Stimulated activated CD4-positive, alpha-beta T cell treated with anti-CD3 and anti-CD28 coated beads, Interleukin-2, amount 100 ng/mL, for 24 hours (primary cell): ENCODE measurements at places on chromosomes 16 and 17.

DNA sequence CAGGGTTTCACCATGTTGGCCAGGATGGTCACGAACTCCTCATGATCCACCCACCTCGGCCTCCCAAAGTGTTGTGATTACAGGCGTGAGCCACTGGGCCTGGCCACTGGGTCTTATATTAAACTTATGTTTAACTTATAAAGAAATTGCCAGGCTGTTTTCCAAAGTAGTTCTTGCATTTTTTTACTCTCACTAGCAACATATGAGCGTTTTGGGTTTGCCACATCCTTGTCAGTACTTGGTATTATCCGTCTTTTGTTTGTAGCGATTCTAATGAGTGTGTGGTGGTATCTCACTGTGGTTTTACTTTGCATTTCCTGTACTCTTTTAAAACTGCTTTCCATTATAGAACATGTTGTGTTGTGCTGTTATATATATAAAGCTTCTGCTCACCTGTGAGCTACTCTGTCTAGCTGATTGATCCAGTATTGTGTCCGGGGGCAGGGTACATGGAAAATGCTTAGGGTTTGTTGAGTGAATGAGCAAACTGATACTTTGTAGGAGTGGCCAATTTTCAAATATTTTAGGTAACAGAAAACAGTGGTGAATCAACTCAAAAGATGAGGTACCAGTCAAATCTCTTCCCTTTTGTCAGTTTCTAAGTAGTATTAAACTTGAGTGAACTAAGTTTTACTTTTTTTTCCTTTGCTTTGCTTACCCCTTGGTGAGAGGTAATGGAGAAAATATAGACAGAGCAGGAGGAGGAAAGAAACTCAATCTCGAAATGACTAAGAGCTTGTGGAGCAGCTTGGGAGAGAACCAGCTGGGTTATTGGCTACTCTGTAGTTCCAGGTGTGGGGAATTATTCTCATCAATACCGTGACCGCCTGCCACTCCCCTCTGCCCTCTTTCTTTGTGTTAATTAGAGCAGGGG is 75.8 kb downstream of the PITPNC1 start:
- DNase-seq: no peak

DNA sequence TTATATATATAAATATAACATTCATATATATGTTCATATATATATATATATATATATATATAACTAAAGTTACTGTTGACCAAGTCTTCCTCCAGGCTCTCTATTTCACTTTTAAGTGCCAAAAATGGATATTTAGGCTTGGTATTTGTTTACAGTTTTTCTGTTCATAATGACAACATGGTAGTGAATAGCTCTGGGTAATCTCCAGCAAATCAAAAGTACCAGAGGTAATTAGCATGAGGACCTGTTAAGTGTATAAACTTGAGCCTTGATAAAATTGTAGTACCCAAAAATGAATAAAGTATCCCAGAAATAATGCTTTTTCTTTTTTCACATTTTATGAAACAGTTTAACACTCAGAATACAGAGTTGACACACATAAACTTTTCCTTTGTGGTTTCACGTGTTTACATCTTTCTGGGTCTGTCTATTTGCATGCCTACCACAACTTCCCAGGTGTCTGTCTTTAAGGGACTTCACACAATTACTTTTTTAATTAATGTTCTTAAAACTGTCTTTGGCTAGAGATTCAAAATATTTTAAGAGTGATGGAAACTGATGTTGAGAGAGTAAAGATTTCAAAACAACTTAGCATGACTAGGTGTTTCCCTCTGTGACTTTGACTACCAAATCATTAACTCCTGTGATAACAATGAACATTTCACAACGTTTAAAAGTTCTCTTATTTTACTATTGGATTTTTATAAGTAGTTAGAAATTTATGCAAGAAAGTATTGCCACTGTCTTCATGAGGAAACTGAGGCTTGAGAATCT is 47.9 kb downstream of the RABEP1 start:
- DNase-seq: no peak

DNA sequence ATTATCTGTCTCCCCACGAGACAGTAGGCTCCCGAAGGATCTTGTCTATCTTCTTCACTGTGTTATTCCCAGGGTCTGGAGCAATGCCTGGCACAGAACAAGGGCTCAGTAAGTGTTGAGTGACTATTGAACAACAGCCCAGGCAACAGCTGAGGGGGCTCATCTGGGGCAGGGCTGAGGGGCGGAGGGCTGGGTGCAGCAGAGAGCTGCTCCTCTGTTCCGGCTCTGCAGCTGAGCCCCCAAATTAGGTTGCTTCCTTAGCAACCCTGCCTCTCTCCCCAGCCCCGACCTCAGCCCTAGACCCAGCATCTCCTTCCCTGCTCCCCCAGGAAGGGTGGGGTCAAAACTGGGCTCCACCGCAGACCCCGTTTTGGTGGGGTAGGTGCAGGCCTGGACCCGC is 32.2 kb downstream of the ITGAE start:
- DNase-seq: no peak

GRCh38 chr17:65260626-65261025 is 123.5 kb downstream of the RGS9 start:
- no peak for DNase-seq

DNA sequence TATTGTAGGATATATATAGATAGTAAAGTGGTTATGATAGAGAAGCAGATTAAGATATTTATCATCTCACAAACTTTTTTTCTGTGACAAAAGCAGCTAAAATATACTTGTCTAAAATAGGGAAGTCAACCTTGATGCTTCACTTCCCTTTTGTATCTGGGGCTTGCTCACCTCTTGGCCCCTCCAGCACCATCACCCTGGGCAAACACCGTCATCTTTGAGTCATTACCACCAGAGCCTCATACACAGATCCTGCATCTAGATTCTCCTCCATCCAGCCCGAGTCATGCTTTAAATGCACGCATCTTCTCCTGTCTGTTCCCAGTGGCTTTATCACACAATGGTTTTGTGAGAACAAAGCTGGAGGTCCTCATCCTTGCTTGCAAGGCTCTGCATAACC is 1062.7 kb upstream of the EEF2KMT start:
- DNase-seq: no peak

GRCh38 chr16:74608381-74608780 is 1.5 kb upstream of the GLG1 start:
- no peak for DNase-seq

DNA sequence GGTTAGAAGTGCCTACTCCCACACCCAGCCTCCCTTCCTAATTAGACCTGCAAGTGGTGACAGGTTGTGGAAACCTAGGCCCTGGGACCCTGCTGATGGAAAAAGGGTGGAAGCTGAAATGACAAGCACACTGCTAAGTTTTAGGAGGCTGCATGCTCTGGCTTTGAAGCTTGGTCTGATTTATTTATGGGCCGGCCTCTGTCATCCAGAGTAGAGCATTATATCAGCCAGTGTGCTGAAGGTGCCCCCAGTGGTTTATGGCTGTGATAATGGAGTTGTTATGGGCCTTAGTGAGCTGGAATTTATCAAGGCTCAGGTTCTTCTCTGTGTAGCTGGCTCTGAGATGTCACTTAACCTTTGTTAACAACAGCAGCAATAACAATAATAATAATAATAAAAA is 142.6 kb downstream of the UTP18 start:
- no peak for DNase-seq

DNA sequence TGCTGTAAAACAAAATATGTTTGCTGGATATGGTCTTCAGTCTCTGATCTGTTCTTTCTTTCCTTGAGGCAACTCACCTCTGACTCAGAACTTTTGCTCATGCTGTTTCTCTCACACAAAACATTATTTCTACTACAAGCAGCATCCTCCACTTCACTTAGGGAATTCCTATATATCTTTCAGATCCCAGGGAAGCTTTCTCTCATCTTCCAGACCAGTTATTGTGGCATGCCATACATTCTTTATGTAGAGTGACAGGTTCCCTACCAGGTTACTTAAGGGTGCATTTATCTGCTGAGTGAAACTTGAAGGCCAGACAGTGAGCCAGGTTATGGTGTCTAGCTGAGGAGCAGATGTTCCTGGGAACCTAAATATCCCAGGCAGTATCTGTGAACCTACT is 1226.0 kb downstream of the CDH8 start:
- DNase-seq: no peak

GRCh38 chr16:75798714-75799113 is 72.4 kb upstream of the CPHXL start:
- no peak for DNase-seq

- no peak for DNase-seq
These were observed 56.9 kb upstream of the HAS3 start for GRCh38 chr16:69048328-69049120.
